Pons (tissue), 1 donor: ENCODE measurements at places on chromosomes 1 and 21.

GRCh38 chr1:98556521-98557158, 104.9 kb upstream of the SNX7 start:
- DNase-seq = peak; percentile 5

DNA sequence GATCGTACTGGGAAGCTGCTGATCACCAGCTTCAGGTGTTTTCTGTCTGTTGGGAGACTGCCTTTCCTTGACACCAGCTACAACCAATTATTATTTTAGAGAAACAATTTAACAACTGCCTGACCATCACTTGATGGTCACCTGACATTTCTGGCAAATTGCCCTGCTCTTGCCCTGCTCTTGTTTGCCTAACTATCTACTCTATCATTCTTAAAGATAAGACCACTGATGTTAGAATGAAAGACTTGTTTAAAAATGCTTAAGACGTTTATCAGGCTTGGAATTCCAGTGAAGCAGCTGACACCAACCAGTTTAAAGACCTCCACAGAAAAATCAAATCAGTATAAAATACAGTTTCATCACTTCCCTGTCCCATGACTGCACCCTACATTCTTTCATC, 423.3 kb upstream of the CAMK1G start:
- no peak for DNase-seq

GRCh38 chr1:198620951-198621824, 17.7 kb upstream of the PTPRC start:
- peak; percentile 19 for DNase-seq

GRCh38 chr1:110412576-110412975, 5.1 kb upstream of the LAMTOR5 start:
- peak; percentile 79 for DNase-seq

DNA sequence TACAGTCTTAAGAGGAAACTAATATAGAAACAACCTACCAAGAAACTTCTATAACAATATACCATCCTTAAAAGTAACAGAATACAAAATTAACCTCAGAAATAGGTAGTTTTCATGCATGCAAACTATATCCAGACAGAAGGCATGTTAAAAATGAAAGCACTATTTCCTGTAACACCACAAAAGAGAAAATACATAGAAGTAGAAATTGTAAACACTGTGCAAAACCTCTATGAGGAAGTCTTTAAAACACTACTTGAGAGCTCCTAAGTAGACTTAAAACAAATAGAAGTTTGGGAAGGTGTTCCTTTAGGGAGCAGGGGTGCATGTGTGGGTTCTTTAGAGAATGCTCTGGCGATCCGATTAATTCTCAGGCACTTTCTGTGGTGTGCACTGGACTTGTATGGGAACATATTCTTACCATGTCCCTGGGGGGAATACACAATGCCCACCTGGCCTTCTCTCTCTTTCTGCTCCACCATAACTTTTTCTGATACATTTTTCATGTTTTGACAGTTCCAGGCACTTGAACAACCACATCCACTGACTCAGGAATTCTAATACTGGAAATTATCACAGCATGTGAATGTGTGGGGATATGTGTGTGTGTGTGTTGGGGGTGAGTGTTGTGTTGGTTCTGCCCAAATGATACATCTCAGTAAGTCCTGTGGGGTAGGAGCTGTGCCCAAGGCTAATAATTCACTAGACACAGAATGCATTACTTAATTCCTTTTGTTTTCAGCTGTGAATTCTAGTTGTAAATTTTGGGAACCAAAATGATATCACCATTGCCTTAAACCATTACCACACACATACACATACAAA, 866.3 kb upstream of the B3GALT2 start:
- no peak for DNase-seq

DNA sequence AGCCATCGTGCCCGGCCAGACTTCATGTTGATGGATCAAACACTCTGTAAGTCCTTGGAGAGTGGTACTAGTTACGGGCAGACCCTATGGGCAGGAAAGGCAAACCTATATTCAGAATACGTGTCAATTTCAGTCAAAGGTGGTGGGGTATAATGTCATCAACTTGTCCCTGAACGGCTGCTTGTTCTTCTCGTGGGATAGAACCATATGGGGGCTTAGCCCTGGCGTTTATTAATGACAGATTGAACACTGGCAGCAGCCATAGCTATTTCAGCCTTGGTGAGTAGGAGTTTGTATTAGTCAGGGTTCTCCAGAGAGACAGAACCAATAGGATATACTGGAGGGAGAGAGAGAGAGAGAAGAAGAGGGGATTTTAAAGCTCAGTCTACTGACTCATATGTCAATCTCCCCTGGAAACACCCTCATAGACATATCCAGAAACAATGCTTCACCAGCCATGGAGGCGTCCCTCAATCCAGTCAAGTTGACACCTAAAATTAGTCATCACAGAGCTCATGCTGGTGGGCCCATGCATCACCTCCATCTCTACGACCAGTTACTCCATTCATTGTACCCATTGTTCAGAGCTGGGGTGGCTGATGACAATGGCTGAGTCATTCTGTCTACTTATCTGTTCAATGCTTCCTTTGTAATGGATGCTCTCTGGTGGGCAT, 16.1 kb upstream of the AQP10 start:
- no peak for DNase-seq

DNA sequence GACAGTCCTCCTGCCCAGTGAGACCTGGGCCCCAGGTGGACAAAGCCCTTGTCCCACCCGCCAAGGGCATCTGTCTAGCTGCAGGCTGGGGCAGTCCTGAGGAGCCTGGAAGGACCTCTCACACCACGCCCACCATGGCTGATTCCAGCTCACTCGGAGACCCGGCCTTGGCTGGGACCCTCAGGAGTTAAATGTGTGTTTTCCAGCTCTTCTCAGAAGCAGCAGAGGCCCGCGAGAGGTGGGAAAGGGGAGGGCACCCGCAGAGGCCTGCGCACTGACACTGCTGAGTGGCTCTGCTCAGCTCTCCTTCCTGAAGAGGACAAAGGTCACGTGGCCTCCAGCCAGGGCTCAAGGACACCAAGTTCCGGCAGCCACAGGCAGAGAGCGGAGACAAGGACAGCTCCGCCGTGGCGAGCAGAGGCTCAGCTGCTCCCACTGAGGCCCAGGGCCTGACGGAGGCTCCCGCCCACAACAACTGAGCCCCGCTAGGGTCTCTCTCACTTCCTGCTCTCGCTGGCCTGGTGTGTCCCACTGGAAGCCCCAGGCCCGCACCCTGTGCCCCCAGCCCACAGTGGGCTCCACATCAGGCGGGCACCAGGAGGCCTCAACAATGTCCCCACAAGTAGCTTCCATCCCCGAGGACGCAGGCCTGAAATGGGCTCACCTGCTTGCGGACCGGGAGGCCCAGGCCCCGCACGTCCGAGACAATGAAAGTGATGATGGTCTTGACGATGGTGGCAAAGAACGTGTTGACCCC, 16.9 kb downstream of the SLC19A1 start:
- DNase-seq = no peak

- DNase-seq = no peak
These were observed 6.6 kb upstream of the PRRX1 start for GRCh38 chr1:170657275-170657853.
